Astrocyte of the hippocampus (primary cell): ENCODE measurements at places on chromosomes 16 and 17.

DNA sequence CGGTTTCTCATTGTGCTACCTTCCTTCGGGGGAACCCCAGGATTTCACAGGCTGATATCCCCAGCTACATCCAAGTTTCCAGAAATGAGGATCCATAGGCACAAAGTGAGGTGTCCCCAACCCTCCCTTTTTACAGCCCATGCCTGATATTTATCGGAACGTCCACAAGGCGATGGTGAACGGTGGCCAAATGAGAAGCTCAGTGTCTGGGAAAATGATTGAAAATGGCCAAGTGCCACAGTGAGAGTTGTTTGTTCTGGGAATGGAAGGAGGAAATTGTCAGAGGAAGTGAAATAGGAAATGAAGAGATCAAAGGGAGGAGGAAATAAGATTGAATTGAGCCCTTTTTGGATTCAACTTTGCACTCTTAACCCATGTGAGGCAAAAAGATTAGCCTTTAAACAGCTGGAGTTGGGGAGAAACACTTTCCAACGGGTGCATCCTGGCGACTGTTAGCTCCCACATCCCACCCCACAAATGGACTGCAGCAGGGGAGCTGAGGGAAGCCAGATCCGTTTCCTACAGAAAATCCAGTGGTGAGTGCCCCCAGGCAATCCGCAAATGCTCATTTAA lies 294.4 kb upstream of the IRX5 start:
- no peak for DNase-seq

DNA sequence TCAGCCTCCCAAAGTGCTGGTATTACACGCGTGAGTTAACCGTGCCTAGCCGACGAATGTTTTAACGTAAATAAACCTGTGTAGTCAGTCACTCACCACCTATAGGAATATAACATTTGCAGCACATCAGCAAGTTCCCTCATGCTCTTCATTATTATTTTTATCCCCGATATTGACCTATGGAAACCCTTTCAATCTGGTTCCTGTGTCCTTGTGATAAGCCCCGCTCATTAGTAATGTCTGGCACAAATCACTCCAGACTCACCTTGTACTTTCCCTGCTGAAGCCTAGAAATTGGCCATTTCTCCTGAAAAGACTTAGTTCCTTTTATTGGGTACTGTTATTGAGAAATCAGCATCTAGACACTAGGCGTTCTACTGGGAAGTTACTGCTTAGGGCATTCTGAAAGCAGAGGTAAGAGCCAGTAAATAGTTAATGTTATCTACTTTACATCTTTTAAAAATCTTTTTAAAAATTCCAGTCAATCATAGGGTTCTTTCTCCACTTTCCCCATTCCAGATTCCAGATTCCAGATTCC lies 1.5 kb upstream of the PHKG2 start:
- no peak for DNase-seq

GRCh38 chr17:9256751-9257629 lies 235.7 kb downstream of the NTN1 start:
- DNase-seq: no peak

- no peak for DNase-seq
Observed at GRCh38 chr17:64213995-64214811, 48.9 kb downstream of the TEX2 start.

GRCh38 chr17:47077576-47077975 lies 98.5 kb upstream of the RPRML start:
- peak; percentile 24 for DNase-seq

DNA sequence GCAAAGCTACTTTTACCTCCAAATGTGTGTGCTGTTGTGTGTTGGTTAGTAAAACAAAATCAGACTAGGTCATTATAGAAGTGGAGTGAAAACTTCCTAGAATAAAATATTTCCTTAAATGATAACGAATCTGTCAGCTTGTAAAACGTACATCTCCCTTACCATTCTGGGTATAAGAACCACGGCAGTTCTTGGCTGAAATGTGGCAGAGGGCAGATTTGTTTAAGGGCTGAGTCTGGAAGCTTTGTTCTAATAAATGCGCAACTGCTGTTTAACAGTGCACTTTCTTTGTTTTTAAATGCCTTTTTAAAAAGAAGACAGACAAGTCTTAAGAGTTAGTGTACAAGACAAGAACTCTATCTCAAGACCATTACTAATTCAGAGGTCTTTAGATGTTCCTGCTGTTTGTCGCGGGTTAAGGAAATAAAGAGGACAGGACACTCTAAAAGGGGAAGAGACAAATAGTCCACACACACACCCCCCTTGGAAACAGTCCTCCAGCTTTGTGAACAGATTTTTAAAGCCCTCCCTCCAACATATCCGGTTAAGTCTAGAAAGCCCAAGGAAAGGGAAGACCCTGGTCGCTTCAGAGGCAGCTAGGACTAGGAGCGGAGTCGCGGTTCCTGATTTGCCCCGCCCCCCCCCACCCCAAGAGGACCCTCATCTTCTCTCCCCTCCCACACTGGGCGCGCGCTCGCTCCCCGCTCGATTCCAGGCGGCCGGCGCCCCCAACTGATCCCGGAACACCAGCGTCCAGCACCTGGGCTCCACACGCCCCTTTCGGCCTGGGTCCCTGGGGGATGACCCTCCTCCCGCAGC lies 658 bp downstream of the SYNRG start:
- peak; percentile 67 for DNase-seq

DNA sequence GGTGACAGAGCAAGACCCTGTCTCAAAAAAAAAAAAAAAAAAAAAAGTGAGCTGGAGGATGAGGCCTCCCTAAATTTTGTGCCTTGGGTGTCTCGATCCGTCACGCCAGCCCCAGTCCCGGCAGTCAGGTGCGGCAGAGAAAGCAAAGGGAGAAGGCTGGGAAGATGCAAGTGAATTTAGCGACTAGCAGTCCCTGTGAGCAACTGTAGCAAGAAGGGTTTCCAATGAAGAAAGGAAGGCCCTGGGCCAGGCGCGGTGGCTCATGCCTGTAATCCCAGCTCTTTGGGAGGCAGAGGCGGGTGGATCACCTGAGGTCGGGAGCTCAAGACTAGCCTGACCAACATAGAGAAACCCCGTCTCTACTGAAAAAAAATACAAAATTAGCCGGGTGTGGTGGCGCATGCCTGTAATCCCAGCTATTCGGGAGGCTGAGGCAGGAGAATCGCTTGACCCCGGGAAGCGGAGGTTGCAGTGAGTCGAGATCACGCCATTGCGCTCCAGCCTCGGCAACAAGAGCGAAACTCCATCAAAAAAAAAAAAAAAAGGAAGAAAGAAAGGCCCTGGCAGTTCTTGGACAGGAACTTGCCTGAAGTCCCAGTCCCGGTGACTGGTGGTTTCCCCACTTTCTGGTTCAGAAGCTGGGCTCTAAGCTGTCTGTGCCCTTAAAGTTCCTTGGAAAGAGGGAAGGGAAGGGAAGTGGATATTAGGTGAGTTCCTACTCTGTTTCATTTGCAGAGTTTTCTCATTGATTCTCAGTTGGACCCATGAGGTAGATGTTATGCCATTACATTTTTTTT lies 1.8 kb upstream of the QPRT start:
- no peak for DNase-seq

GRCh38 chr17:79594271-79594670 lies 16.6 kb downstream of the RBFOX3 start:
- no peak for DNase-seq

- no peak for DNase-seq
Observed at GRCh38 chr17:58517378-58517927, 3.0 kb upstream of the MTMR4 start.

DNA sequence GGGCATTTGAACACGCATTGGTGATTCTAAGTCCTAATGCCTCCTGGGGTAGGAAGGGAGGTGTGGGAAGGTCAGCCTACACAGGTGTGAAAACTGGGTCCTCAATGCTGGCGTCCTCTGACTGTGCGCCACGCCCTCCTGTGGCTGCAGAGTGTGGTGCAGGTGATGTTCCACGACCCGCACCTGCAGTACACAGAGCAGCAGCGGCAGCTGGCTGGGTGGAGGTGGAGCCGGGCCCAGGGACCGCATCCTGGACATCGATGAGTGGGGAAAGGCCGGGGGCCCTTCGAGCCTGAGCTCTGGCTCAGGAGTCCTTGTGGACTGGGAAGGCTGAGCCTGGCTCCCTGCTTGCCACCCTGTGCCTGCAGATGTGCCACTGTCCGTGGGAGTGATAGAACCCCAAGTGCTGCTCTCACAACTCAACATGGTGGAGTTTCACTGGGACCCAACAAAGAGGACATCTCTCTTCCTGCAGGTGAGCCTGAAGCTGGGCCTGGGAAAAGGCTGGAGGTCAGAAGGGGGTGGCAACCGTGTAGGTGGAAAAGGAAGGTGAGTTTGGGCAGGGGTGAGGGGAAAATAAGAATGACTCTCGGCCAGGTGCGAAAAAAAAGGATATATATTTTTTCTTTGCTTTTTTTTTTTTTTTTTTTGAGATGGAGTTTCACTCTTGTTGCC lies 14.0 kb upstream of the STAC2 start:
- DNase-seq: peak; percentile 56

DNA sequence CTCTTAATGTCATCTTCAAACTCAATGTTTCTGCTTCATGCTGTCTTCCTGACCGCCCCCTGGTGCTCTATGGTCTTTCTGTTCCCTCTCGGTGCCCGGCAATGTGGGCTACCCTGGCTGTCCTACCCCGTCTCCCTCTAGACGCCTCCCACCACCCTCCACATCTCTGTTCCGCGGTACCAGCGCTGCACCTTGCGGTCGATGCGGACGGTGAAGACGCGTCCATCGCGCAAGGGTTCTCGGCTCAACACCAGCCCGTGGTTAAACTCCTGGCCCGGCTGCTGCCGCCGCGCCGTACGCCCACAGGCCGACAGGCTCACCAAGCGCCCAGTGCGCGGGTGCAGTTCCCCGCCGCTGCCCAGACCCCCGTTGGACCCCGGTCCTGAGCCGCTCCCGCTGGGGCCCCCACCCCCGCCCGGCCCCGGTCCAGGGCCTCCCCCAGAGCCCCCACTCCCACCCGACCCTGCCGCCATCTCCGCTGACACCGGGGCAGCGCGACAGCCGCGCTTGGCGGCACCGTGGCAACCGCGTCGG lies at the start of gene NEURL4:
NEURL4 (minus strand) TSS at position 496 of the 534 bp plus-strand sequence; CDS start at position 473, 23 bp downstream.
- DNase-seq: no peak

- no peak for DNase-seq
Observed at GRCh38 chr16:81633680-81634379, 145.3 kb upstream of the PLCG2 start.

GRCh38 chr16:66618588-66619375 lies 14.3 kb downstream of the CMTM3 start:
- DNase-seq: peak; percentile 96

DNA sequence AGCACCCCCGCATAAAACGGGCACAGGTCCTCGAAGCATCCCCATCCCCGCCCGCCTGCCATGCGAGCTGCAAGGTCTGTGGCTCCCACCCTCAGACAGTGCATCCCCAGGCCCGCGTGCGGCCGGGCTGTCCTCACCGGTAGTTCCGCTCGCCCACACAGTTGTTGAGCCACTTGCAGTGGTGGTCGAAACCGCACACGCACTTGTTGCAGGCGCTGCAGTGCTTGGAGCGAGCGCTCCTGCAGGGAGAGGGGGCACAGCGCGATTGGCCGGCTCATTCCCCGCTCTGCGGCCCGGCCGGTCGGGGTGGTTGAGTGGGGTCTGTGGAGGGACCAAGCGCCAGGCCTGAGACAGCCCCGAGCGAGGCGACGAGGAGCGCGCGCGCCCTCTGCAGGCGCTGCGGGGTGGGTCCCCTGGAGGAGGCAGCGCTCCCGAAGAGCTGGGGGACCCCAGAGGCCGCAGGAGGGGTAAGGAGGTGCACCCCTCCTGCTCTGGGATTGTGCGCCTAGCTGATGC lies 6.0 kb upstream of the TPPP3 start:
- DNase-seq: peak; percentile 70

DNA sequence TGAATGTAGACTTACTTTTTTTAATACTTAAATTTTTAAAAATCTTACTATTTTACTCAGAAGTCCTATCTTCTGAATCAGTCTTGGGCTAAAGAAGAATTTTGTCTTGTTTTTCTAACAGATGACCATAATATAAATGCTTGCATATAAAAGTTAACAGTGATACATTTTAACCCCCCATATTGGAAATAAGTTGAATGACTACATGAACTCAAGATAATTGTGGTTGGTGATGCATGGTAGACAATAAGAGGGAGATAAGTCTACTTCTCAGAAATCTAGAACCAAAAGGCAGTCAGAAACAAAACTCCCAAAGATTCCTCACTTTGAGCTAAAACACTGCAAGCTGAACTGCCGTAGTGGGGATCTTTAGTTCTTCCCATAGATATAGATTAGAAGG lies 868.4 kb upstream of the SOX9 start:
- DNase-seq: no peak

DNA sequence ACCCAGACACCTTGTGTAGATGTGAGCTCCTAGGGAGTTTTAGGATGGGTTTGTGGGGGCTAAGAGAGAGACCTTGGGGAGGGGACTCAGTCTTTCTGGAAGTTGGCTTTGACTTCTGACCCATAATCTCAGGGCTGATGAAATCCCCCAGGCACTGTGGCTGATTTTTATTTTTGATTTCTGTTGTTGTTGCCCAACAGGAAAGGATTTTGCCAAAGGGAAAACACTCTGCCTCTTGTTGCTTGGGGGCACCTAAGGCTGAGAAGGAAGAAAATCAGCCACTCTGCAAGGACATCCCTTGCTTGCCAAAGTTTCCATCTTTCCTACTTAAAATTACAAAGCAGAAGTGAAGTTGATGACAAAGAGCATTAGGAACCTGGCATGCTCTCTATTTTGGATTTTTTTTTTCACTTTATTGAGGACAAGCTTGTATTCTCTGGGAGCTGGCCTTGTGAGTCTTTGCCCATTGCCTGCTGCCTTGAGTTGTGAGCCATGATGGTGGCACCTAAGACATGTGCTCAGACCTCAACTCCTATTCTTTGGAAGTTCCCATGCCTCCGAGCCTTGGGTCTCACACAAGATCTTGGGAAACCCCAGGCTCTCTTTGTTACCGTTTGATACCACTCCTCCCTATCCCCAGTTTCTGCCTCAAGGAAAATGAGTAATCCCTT lies 3.2 kb upstream of the C1QTNF1 start:
- DNase-seq: no peak

DNA sequence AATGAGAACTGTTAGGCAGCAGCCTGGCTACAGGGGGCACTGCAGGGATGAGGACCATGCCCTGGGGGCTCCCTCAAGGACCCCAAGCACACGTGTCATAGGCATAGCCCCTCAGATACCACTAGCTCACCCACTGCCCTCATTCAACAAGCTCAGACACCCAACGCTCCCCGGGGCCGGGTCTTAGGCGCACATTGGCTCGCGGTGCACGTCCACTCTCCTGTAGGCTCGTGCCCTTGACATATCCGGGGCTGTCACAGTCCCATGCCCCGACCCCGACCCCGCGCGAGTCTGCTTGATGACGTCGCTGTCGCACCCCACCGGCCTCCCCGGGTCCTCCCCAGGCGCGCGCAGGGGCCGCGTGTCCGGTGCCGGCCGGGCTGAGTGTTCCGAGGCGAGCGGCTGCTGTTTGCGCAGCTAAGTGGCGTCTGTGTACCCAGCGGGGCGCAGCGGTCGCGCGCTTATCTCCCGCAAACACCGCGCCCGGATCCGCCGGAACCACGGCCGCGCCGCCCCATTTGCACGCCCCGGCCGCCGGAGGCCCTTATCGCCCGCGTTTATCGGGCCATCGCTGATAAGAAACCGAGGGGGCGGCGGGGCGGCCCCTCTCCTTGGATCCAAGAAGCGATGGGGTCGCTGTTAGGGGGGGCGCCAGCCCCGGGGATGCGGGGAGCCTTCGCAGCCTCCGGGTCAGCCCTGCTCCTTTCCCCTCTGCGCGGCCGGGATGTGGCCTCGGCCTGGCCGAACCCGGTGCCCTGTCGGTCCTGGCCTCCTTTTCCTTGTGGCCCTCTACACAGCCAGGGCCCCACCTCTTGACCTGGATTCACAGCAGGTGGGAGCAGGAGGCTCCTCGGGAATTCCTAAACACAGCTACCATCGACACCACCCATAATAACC lies 20.7 kb upstream of the NAGS start:
- peak; percentile 27 for DNase-seq

GRCh38 chr16:90022209-90023077 lies 3.2 kb upstream of the DBNDD1 start:
- DNase-seq: peak; percentile 97
